ENCODE measurements at places on chromosomes 5 and 9.

DNA sequence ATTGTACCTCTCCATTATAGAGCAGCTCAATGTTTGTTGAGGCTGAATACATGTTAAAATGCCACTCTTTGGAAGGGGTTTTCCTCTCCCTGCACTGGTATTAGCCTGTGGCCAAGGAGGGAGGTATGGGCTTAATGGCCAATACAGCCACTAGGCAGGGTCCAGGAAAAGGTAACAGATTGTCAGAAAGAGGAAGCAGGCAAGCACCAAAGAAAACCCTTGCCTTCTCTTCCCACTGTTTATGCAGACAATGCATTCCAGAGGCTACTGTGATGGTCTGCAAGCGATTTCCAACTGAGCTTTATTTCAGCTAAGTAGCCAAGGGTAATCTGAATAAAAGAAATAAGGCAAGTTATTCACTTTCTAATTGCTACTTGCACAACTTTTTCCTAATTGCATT is 95.3 kb upstream of the SLC27A6 start:
- H3K27me3 ChIP-seq = peaks cover 5% of the 10 kb centered on the region
- no peaks in the 10 kb centered on the region for H3K4me1 ChIP-seq
- no peak overlapping the region for H3K4me3 ChIP-seq
- DNase-seq = no peak

GRCh38 chr9:136516191-136516654 is 29.6 kb downstream of the NOTCH1 start:
- no peak overlapping the region for H3K4me3 ChIP-seq
- H3K36me3 ChIP-seq = no peaks in the 10 kb centered on the region
- no peak overlapping the region for H3K27ac ChIP-seq
- H3K27me3 ChIP-seq = no peaks in the 10 kb centered on the region

GRCh38 chr9:86846656-86847055 is 100.7 kb downstream of the GAS1 start:
- no peaks in the 10 kb centered on the region for H3K36me3 ChIP-seq
- no peak for DNase-seq
- H3K4me3 ChIP-seq = no peak overlapping the region
- no peaks in the 10 kb centered on the region for H3K4me1 ChIP-seq

- no peaks in the 10 kb centered on the region for H3K36me3 ChIP-seq
- H3K27me3 ChIP-seq = peaks cover 12% of the 10 kb centered on the region
- H3K4me1 ChIP-seq = peaks cover 3% of the 10 kb centered on the region
- no peak overlapping the region for H3K27ac ChIP-seq
- H3K4me3 ChIP-seq = no peak overlapping the region
Measured at GRCh38 chr5:115377468-115378217, 81.2 kb upstream of the CCDC112 start.

DNA sequence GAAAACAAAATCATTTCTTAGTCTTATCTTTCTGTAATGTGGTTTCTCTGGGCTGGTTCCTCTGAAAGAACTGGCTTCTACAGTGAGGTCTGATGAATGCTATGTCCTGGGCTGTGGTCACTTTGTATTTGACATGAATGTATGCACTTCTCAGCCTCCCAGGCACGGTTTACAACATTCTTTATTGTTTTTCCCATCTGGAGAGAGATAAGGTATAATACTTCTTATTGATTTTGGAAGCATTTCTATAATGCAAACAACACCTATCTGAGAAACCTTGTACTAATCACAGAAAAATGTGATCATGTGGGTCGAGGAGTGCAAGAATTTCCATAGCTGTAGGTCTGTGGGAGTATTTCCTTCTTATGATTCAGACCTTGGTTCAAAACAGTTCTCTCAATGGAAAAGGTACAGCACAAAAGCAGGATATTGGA is 46.9 kb downstream of the ACTBL2 start:
- H3K4me3 ChIP-seq = no peak overlapping the region
- no peaks in the 10 kb centered on the region for H3K4me1 ChIP-seq
- no peak overlapping the region for H3K27ac ChIP-seq

DNA sequence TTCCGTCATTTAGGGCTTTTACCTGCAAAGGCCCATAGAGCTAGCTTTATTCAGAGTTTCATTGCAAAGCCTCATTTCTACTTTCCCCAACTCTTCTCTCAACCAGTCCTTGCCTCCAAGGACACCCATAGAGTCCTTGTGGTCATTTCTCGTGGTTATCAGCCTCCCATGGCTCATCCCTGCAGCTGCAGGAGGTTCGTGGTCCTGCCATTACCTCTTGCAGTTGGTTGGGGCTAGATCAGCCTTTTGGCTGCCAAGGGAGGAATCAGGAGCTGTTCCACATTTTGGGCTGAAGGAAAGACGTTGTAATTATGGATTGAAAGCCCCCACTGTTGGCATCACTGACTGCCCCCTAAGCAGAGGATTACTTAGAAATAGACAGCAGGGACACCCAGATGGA is 231.0 kb downstream of the MAN2A1 start:
- no peak overlapping the region for H3K4me3 ChIP-seq
- DNase-seq = no peak
- H3K27me3 ChIP-seq = peaks cover 8% of the 10 kb centered on the region
- H3K4me1 ChIP-seq = peaks cover 28% of the 10 kb centered on the region
- no peaks in the 10 kb centered on the region for H3K36me3 ChIP-seq

- peaks cover 9% of the 10 kb centered on the region for H3K4me1 ChIP-seq
- peak overlapping the region; percentile 43 for H3K4me3 ChIP-seq
- no peak for DNase-seq
- peak overlapping the region; percentile 27 for H3K27ac ChIP-seq
- peaks cover 3% of the 10 kb centered on the region for H3K36me3 ChIP-seq
- H3K27me3 ChIP-seq = no peaks in the 10 kb centered on the region
Measured at GRCh38 chr5:893137-893506, 438 bp downstream of the TRIP13 start.

GRCh38 chr5:78754655-78755054 is 106.1 kb upstream of the LHFPL2 start:
- H3K4me1 ChIP-seq = peaks cover 2% of the 10 kb centered on the region
- no peak overlapping the region for H3K4me3 ChIP-seq
- no peak overlapping the region for H3K27ac ChIP-seq
- peaks cover 7% of the 10 kb centered on the region for H3K27me3 ChIP-seq
- H3K36me3 ChIP-seq = no peaks in the 10 kb centered on the region

GRCh38 chr9:79661886-79662536 is 90.2 kb downstream of the TLE4 start:
- H3K27ac ChIP-seq = peak overlapping the region; percentile 88
- no peak for DNase-seq
- H3K4me3 ChIP-seq = peak overlapping the region; percentile 33
- H3K27me3 ChIP-seq = no peaks in the 10 kb centered on the region

DNA sequence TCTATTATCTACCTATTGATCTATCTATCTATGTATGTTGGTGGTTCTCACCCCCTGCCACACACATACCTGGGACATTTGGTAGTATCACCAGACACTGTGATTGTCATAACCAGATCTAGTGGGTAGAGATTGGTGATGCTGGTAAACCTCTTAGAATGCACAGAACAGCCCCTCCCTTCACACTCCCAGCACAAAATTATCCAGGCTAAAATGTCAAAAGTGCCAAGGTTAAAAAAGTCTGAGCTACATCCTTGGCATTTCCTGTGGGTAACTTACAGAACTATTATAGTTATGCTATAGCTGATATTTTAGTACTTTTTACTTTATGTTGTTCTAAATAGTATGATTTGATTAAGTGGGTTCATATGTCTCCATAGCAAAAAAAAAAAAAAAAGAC is 151.0 kb downstream of the FER start:
- no peak for DNase-seq
- H3K27me3 ChIP-seq = no peaks in the 10 kb centered on the region
- no peak overlapping the region for H3K4me3 ChIP-seq
- H3K36me3 ChIP-seq = peaks cover 2% of the 10 kb centered on the region

DNA sequence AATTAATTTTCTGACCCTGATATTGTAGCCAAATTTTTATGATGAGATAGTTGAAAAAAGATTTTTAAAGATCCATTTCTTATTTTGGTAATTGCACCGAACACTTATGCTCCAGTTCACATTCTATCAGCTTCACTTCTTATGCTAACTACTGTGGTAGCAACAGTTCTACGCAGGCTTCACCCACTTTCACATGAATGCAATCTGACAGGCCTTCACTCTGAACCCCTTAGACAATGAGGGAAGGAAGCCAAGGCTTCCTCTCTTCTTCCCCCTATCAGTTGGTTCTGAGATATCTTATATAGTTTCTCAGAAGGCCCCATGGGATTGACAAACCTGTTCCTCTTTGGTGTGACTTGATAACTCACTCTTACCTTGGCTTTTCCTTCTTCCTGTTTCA is 185.8 kb downstream of the CETN3 start:
- H3K27me3 ChIP-seq = peaks cover 6% of the 10 kb centered on the region
- no peaks in the 10 kb centered on the region for H3K4me1 ChIP-seq
- no peak for DNase-seq
- no peak overlapping the region for H3K27ac ChIP-seq
- H3K4me3 ChIP-seq = no peak overlapping the region

GRCh38 chr9:89278997-89279739 is 31.8 kb upstream of the CKS2 start:
- DNase-seq = no peak
- no peaks in the 10 kb centered on the region for H3K27me3 ChIP-seq
- peaks cover 18% of the 10 kb centered on the region for H3K4me1 ChIP-seq
- no peak overlapping the region for H3K4me3 ChIP-seq
- peaks cover 3% of the 10 kb centered on the region for H3K36me3 ChIP-seq
- H3K27ac ChIP-seq = no peak overlapping the region

DNA sequence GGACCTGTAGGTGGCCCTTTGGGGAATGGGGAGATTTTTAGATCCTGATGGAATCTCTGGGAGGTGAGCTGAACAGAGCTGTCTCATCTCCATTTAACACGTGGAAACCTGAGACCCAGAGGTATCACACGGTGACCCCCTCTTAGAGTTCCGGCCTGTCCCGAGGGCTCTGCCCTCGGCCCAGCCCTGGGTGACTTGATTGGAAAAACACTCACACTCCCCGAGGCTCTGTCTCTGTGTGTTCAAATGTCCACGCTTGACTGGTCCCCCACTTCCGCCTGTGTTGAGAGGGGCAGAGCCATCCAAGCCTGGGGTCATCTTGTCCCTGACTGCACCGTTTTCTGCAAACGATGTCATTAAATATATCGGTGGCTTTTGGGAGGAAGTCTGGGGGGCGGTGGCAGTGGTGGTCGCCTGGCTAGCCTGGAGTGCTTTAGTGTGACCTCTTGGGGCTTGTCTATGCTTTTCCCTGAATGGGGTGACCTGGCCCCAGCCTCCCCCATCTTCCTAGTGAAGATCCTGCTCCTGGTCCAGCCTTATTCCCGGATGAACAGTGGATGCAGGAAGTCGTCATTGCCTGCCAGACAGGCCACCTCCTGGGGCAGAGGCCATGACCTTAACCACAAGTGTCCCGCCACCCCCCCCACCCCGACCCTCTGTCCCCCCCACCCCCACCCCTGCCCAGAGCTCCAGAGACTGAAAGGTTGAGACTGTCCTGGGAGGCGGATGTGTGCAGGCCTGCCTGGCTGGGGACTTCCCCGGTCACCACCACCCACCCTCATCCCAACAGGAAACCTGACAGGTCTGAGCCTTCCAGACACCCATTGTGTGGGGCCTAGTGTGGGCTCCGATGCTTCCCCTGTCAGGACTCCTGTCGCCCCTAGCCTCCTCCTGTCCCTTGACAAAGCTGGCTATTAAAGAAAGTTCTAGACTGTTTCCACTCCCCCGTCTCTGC is 5.3 kb upstream of the DAB2IP start:
- H3K4me3 ChIP-seq = no peak overlapping the region
- peaks cover 51% of the 10 kb centered on the region for H3K27me3 ChIP-seq
- DNase-seq = no peak
- H3K36me3 ChIP-seq = peaks cover 6% of the 10 kb centered on the region
- H3K4me1 ChIP-seq = peaks cover 4% of the 10 kb centered on the region

- peak; percentile 38 for DNase-seq
- peak overlapping the region; percentile 42 for H3K27ac ChIP-seq
- no peaks in the 10 kb centered on the region for H3K27me3 ChIP-seq
- peaks cover 7% of the 10 kb centered on the region for H3K4me1 ChIP-seq
Measured at GRCh38 chr9:95724253-95724991, 151.1 kb upstream of the ERCC6L2 start.

DNA sequence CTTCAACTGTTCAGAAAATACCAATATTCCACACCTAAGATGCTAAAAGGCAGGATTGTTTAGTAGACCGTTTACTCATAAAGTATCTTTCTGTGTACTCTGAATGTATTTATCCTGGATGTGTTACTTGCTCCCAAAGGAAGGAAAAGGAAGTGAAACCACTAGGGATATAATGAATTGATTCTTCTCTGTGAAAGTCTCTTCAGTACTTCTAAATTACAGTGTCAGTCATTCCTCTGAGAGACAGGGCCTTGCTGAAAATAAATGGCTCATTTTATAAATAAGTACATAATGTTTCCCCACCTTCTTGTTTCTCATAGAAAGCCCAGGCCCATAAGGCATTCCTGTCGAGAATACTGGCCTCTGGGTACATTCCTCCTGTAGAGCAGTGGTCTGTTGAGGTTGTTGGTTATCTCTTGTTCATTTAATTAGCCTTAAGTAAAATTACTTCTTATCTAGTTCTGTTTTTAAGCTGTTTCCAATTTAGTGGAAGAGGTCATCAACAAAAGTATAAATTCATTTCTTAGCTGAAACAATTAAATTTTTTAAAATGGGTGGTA is 1.6 kb downstream of the HAPLN1 start:
- H3K4me3 ChIP-seq = no peak overlapping the region
- H3K27me3 ChIP-seq = peaks cover 73% of the 10 kb centered on the region
- no peak for DNase-seq
- peaks cover 2% of the 10 kb centered on the region for H3K36me3 ChIP-seq
- H3K4me1 ChIP-seq = peaks cover 5% of the 10 kb centered on the region

DNA sequence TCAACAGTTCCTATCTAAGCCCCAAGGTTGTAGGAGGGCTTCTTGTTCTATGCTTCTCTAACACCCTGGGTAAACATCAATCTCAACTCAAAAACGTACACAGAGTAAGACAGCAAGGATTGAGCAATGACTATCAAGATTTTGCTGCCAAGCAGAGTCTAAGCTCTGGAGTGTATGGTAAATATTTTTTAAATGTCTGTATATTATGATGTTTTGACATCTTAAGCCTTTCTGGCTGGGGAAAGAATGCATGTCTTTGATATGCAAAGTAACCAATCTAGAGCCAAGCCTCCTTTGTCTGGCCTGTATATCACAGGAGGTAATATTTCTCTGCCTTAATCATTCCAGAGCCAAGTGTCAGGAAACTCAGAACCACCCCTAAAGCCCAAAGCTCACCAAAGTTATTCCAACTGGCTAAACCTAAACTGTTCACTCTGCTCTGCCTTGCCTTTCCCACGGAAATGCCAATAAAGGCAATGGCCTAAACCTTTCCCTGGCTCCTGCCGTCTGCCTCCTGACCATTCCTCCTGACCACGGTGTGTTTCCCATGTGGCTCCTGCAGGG is 45.2 kb downstream of the YIPF5 start:
- H3K36me3 ChIP-seq = peaks cover 2% of the 10 kb centered on the region
- H3K4me3 ChIP-seq = no peak overlapping the region
- H3K4me1 ChIP-seq = peaks cover 2% of the 10 kb centered on the region

DNA sequence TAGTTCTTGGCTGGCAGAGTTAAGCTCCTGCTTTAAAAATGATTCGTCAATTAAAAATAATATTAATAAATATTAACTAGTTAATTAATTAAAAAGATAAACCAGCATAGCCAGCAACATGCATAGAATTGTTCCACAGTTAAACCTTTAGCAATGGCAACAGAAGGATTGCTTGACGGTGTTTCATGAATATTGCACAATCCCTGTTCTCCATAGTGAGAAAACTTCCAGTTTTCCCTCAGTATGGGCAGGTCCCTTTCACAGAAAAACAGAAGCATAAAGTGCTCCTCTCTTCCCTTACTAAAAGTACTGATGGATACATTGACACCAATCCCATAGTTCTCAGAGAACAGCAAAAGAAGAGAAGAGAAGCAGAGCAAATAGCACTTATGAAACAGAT is 71.4 kb upstream of the CAST start:
- H3K27ac ChIP-seq = no peak overlapping the region
- H3K4me3 ChIP-seq = no peak overlapping the region
- peaks cover 7% of the 10 kb centered on the region for H3K36me3 ChIP-seq
- DNase-seq = no peak
- peaks cover 51% of the 10 kb centered on the region for H3K27me3 ChIP-seq
